ENCODE measurements at places on chromosomes 2 and 18.

- no peak for DNase-seq
These were observed 18.4 kb downstream of the NCOA1 start for GRCh38 chr2:24509425-24509824.

DNA sequence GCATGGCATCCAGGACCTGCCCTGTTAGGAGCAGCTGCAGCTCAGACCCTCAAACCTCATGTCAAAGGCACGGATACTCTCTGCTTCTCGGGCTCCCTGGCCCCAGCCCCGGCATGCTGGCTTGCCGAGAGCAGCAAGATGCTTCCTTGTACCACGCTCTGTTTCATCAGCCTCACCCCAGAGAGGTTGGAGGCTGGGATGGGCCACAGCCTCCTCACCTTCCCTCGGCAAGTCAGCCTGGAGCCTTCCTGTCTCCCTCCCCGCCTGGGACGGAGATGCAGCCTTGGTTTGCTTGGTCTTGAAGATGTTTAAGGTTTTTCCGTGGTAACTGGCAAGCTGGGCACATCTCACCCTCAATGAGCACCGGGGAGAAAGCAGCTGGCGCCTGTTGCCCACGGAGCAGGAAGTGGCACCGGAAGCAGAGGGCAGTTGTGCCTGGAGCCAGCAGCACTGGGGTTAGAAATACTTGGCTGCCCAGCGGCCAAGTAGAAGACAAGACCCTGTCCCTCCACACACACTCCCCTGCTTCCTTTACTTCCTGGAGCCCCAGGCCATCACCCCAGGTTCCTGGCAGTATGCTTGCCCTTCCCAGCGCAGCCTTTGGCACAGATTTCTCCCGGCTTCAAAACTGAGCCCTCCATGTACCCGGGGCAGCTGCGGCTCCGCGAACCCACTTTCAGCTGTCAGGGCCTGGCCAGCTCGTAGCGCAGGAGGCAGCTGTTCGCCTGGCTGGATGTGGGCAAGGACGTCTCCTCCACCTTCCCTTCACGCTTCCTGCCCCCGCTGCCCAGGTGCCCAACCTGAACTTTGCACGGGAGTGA lies 17.4 kb downstream of the FBLN7 start:
- no peak for DNase-seq

DNA sequence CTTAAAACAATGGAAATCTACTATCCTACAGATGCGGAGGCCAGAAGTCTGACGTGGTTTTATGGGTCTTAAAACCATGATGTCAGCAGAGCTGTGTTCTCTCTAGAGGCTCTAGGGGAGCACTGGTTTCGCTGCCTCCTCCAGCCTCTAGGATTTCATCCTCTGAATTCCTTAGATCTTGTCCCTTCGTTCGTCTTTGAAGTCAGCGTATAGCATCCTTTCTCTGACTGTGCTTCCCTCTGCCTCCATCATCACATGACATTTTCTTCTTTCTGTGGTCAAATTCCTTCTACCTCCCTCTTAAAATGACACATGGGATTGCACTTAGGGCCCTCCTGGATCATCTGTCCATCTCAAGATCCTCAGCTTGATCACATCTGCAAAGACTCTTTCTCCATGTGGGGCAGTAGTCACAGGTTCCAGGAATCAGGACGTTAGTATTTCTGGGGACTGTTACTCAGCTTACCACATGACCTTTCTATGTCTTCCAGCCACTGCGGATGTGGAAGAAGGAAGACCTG lies 22.7 kb upstream of the NCK2 start:
- no peak for DNase-seq

DNA sequence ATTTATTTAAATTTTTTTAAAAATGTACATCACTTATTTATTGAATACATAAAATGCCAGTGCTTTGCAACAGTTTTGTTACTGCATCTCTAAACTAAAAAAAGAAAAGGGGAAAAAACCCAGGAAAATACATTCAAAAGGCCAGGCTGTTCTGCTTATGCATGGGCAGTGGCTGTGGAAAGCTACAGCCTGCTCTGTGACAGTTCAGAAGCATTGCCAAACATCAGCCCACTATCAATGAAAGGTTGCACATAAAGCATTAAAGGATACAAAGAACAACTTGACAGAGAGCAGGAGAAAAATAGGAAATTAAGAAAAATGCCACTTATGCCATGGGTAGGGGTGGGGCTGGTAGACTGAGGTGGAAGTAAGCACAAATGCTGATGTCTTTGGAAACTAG lies 128.2 kb downstream of the FIGN start:
- no peak for DNase-seq

GRCh38 chr2:215900843-215901242 lies 112.5 kb downstream of the MREG start:
- no peak for DNase-seq

DNA sequence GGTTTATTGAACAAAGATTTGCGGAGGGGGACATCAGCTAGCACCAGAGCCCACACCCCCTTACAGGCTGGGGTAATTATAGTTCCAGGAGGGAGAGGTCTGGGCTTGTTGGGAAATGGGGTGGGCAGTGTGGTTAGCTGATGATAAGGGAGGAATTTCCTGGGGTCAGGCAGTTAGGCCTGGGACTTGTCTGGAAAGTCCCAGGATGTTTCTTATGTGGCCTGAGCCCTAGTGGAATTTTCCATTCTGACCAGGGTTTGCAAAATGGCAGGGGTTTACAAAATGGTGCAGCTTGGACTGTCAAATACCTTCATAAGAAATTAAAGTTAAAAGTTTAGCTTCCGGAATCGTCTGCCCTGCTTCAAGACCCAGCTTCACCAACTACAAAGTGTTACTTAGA lies 199.1 kb downstream of the FBXO15 start:
- DNase-seq = no peak

- DNase-seq = no peak
These were observed 55.3 kb upstream of the ITGB6 start for GRCh38 chr2:160255408-160255807.

- no peak for DNase-seq
These were observed 191.6 kb upstream of the ID2 start for GRCh38 chr2:8490166-8490721.

DNA sequence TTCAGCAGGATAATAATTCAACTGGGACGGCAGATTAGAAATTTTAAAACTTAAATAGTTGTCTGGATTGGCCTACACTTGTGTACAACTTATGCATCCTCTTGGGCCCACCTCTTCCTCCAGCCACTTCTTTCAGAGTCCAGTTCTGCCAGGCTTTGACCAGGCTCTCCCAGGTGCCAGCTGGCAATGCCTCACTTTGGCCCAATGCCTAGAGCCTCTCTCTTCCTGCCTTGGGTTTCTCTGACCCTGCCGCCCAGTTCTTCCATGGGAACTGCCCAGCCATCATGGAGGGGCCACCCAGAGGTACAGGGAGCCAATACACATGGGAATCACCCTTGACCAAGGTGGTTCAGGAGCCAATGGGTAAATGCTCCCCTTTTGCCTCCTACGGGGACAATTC lies 135.5 kb downstream of the IRS1 start:
- DNase-seq = no peak

DNA sequence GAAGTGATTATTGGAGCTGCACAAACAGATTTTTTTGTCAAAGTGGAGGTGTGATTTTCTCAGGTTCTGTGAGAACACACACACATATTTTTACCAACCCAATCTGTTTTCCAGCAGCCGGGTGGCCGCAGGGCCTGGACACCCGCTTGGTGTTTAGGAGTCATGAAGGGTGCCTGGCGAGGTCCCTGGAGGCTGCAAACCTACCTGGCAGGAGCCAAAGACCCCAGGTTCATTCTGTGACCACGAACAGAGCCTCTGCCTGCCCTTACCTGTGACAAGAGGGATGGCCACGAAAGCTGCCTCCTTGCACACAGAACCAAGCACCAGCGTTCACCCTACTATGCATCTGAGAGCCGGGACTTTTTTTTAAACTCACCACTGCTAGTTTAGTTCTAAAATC lies 64.3 kb upstream of the ID2 start:
- no peak for DNase-seq

- DNase-seq = no peak
These were observed 215.3 kb downstream of the SEPTIN10 start for GRCh38 chr2:109398366-109399015.

DNA sequence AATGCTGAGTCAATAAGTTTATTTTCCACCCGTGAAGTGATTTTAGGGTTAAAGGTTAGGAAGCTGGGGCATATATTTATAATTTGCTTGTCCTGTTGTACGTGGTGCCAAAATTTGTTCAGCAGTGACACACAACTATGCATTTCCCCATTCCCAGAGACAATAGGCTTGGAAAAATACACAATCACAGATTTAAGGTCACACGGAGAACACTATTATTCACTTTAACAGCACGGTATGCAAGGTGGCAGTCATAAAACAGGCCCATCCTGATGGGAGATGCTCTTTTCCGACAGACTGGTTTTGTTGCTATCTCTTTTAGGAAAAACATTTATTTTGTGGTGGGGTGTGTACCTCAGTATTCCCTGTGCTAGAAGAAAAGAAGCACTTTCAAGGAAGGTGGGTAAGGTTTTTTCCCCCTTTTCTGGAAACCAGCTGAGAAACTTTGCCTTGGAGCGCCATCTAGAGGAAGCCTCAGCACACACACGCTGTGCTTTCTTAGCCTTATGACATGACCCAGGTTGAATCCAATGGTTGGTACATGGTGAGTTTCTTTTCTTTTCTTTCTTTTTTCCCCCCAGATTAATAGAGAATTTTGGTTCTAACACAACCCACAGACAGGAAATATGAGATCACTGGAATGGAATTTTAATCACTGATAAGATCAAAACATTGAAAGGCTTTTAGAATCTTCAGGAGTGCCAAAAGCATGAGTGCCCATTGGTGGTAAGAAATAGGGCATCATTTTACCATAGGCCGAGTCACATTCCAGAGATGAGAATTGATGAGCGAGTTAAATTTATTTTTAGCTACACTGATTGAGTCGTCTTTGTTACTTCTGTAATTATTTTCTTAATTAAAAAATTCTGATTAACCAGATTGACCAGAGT lies 332.1 kb downstream of the AGPS start:
- peak; percentile 54 for DNase-seq

DNA sequence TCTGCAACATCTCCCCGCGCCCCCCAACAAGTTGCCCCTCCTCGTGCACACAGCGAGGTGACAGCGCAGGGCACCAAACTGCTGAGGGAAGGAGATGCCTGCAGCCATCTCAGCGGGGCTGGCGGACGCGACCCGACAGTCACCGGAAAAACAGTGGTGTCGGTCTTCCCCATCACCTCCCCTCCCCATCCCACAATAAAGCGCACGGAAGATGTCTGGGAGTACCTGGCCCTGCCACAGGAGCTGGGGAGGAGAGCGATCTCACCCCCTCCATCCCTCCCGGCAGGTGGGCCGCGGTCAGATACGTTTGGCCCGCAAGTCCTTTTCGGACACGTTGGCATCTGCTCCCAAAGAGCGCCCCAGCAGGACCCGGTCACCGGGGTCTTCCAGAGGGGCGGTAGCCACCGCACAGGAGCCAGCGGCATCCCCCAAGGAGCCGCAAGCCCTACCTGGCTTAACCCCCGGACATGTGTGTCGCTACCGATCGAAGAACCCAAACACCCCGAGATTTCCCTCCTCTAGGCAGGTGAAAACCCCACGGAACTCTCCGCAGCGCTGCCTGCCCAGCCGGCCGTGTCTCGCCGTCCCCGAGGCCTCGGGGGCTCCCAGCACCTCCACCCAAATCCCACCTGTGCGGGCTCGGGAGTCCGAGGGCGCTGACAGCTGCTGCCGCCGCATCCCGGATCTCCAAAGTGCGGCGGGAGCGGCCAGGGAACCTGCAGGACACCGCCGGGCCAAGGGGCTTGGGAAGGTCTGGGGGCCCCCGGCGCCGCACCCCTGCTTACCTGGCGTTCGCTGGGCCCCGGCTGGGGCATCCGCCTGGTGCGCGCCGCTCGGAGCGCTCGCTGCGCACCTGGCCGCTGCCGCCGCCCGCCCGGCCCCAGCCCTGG lies 657 bp downstream of the ATP8B1 start:
- DNase-seq = no peak

DNA sequence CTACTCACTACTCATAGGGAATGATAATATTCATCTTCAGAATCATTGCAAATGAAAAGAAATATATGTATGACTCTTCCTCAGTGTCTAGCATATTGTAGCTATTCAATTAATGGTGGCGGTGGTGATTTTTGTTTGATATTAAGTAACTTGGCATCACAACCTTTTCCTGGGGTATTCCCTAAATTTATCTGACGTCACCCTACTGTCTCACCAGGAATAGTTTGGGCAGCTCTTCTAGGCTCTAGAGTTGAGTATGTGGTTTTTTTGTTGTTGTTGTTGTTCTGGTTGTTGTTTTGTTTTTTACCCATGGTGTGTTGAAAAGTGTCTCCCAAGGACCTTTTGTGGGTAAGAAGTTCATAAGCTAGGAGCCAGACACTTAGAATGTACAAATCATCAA lies 1320.3 kb upstream of the LRRTM1 start:
- no peak for DNase-seq

GRCh38 chr2:72080286-72081145 lies 67.1 kb downstream of the CYP26B1 start:
- no peak for DNase-seq

DNA sequence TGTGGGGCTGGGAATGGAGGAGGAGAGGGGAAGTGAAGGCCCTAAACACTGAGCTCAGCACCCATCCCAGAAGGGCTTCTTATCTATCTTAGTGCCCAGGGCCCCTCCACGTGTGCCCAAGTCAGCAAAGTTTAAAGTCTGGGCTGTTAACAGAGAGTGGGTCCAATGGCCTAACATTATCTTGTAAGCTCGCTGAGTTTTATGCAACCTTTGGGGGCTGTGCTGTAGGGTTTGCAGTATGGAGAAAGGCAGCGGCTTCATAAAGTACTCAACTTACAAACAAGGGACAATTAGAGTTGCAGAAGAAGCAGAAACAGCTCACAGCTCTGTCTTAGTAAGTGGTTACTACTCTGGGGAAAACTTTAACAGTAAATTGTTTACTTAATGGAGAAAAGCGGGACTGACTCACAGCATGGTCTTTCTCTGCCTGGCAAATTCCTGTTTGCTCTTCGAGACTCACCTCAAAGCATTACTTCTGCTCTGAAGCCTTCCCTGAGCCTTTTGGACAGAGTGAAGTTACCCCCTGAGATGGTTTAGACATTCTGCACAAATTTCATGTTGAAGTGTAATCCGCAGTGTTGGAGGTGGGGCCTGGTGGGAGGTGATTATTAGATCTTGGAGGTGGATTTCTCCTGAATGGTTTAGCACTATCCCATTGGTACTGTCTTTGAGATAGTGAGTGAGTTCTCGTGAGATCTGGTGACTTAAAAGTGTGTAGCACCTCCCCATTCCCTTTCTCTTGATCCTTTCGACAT lies 9.0 kb downstream of the ENOSF1 start:
- no peak for DNase-seq

- DNase-seq = no peak
These were observed 15.8 kb downstream of the MTCL1 start for GRCh38 chr18:8721094-8721669.

- no peak for DNase-seq
These were observed 16.1 kb downstream of the CPSF3 start for GRCh38 chr2:9439536-9439935.

- DNase-seq = no peak
These were observed 61.3 kb downstream of the NABP1 start for GRCh38 chr2:191739194-191739593.

- DNase-seq = no peak
These were observed 29.5 kb upstream of the MYO1B start for GRCh38 chr2:191215666-191216065.

GRCh38 chr2:111042772-111043771 lies 77.6 kb upstream of the BCL2L11 start:
- no peak for DNase-seq

- DNase-seq = no peak
These were observed 203.2 kb upstream of the CYP26B1 start for GRCh38 chr2:72350852-72351251.
